ENCODE measurements at places on chromosomes 7 and 10.

GRCh38 chr7:47400741-47401206 is 181.1 kb downstream of the TNS3 start:
- no peak for DNase-seq

- no peak for DNase-seq
These were observed 98.3 kb downstream of the TMEM130 start for GRCh38 chr7:98771519-98771918.

DNA sequence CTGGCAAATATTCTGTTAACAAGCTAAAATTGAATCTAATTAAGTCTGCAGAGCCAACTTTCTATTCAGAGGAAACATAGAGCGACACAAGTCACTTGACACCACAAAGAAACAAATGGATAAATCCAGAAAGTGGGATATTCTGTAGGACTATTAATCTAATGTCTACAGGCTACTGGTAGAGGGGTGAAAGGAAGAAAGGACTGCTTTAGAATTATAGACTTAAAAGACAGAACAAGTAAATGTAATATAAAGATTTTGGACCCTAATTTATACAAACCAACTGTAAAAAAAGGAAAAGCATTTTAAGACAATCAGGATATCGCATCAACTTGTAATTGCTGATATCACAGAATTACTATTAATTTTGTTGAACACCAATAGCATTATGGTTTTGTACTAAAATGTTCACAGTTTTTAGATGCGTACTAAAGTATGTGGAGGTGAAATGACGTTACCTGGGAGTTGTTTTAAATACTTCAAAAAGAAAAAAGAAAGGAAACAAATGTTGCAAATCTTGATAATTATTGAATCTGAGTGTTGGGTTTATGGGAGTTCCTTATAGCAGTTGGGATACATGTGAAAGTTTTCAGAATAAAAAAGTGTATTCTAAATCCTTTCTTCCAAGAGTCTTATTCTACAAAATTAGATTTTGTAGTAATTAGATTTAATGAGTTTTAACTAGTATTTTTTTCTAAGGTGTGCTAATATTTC is 73.5 kb upstream of the ASAH2 start:
- DNase-seq, result no peak

- DNase-seq, result no peak
These were observed 17.9 kb downstream of the CRPPA start for GRCh38 chr7:16403475-16403874.

DNA sequence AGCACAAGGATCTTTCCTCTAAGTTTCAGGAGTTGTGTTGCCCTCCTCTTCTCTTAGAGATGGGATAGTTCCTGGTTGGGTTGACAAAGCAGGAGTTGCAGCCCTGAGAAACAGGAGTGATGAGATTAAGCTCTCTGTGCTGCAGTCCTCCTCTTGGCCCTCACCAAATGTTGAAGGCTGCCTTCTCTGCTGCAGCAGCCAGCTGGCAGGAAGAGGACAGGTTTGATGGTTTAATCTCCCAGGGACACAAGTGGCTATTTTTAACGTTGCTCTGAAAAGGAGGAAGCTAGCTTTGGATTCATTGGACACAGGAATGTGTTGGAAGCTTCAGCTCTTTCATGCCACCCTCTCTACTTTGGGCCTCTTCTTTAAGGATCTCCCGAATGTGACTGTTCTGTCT is 9.4 kb downstream of the STRIP2 start:
- DNase-seq, result no peak

DNA sequence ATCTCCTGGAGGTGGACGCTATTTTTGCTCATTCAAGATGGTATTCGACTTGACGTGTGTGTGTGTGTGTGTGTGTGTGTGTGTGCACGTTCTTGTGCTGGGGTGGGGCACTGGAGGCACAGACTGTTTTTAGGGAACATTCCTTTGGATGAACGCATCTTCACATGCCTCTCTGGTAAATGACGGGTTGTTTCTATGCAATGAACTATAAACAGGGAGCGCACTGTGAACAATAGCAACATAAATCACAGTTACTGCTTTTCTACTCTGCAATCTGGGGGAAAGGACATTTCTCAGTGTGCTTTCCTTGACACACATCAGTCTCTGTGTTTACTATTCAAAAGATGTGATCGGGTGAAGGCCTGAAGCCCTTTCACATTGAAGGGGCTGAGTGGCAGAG is 120.1 kb upstream of the PITRM1 start:
- DNase-seq, result no peak

- no peak for DNase-seq
These were observed 2.7 kb downstream of the CAV1 start for GRCh38 chr7:116527521-116527920.

DNA sequence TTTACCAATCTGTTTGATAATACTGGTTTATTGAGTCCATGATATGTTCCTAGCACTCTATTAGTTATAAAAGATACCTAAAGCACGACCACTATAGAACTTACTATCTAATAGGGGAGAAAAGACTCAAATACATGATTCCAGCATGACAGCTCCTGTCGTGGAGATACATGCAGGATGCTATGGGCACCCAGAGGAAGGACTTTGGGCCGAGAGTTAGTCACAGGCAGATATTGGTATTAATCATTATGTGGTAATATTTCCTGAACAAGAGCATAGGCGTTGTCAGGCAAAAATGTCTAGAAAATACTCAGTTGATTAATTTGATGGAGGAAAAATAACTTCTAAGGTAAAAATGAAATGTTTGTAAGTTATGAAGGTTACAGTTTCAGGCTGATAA is 31.8 kb downstream of the CNNM2 start:
- DNase-seq, result no peak

DNA sequence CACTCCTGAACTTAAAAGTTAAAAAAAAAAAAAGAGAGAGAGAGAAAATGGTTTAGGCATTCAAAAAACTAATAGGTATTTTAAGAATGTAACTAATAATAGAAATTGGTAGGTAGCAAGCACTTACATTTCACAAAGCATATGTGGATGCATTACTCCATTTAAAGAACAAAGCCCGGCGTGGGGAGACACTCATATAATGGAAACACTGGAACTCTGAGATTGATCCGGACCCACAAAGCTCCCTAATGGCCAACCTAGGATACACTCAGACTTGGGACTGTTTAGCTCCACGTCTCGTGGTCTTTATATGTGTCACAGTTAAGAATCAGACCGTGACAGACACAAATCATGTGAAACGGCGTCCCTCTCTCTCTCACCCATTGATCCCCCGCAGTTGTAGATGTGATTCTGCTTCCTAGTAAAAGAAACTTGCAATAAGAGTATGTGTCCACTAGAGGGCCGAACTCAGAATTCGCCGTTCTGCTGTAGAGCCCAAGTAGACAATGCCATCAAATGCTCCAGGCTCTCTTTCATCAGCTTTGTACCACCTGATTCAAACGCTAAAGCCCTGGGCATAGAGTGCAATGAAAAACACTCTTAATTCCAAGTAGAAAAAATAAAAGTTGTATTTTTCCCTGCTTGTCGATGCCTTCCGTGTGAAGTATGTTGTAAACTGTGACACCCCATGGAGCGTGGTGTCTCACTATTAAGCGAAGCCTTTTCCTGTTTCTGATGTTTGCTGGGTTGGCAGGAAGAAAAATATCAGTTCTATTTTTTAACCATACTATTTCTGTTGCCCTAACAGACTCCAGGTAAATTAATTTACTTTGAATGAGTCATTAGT is 429.0 kb upstream of the MTPN start:
- DNase-seq, result no peak

DNA sequence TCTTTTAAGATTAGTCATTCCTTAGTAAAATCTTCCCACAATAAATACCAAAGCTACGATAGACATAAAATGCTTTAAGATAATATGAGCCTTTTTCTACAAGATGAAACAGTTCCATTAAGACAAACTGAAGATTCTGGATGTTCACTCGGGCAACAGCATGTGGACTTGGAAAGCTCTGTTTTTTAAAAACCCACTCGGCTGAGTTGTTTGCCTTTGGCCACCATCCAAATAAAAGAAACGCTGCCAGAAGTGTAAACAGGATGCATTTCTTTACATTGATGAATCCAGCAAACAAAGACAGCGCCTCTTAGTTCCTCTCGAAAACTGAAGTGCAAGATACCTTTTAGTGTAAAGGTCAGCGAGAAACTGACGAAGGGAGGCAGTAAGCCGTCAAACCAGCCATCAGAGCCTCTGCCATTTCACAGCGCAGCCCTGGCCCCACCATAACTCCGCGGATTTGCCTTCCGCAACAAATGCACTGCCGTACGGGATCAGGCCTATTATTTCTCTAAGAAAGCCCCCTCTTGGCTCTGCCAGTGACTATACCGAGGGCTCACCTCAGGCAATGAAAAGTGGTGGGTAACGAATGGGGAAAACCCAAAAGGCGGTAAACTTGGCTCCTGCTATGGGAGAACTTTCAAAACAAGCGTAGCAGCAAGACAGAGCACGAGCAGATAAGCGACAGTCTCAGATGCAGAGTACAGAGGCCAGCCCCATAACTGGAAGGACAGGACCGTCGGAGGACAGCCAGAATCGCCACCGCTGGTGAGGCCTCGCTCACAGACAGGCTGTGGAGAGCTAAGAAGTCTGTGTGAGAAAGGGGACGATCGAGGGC is 41.4 kb downstream of the GNA12 start:
- no peak for DNase-seq

- DNase-seq, result no peak
These were observed 3.4 kb upstream of the ACTR3B start for GRCh38 chr7:152756116-152756515.

DNA sequence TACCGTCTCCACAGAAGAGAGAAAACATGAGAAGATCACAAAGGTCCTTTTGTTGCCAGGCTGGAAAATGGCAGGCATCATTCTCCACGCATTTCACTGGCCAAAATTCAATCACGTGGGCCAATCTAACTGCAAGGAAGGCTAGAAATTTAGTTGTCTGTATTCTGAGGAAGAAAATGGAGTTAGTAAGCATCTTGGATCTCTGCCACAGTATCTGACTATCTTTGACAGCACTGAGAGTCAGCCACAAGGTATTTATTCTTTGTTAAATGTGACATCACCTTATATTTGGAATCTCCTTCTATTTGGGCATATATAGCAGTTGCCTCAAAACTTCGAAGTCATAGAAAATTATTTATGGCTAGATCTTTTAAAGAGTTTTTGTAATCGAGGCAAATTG is 213.9 kb downstream of the NSUN6 start:
- no peak for DNase-seq

DNA sequence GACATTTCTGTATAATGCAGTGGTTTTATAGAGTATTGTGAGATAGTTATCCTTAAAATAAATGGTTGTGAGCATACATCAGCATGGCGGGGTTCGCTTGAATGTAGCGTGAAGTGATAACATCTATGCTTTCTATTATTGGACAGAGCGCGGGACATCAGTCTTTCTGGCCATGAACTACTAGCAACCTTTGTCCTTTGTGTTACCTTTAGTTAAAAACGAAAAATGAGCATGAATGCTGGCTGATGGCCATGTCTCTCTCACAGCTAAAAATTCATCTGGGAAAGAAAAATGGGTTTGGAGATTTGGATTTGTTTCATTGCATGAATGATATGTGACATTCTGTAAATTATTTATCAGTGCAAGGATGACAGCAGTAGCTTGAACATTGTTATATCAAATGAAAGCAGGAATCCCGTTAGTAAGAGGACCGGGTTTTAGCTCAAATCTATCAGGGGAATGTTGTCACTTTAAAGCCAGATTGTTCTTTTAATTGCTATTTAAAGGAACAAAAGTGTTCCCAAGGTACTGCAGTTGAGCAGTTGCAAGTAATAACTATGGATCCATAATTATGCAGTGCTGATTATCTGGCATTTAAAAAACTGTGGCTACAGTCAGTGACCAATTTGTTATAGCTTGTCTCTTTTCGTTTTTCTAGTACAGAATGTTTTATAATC is 131.0 kb downstream of the KAT6B start:
- DNase-seq, result no peak

- DNase-seq, result no peak
These were observed 13.0 kb upstream of the LIMK1 start for GRCh38 chr7:74070619-74070921.

- DNase-seq, result no peak
These were observed 158.6 kb upstream of the TCF7L2 start for GRCh38 chr10:112791447-112791846.

- no peak for DNase-seq
These were observed 13.5 kb downstream of the CCL26 start for GRCh38 chr7:75758491-75758890.

GRCh38 chr7:22670422-22670815 is 56.6 kb upstream of the IL6 start:
- no peak for DNase-seq

GRCh38 chr7:41837916-41838315 is 135.0 kb upstream of the INHBA start:
- no peak for DNase-seq

DNA sequence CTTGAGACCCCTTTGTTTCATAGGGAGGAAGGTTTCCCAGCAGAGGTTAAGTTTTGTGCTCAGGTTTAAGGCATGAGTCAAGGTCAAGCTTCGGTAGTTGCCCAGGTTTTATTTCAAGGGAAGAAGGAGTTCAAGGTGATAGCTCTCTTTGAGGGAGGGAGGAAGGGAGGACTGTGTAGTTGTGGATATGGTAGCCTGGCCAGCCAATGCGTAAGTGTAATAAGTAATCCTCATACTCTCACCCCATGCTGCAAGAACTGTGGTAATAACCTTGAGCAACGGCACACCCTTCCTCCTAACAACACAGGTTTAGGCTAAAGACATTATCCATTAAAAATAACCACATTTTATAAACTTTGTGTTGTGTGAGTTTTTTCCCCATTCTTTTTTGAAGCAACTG is 478.9 kb downstream of the KCNMA1 start:
- no peak for DNase-seq

GRCh38 chr7:104894726-104895521 is 119.1 kb upstream of the KMT2E start:
- no peak for DNase-seq

- DNase-seq, result no peak
These were observed 199.7 kb downstream of the ANK3 start for GRCh38 chr10:60189861-60190475.

DNA sequence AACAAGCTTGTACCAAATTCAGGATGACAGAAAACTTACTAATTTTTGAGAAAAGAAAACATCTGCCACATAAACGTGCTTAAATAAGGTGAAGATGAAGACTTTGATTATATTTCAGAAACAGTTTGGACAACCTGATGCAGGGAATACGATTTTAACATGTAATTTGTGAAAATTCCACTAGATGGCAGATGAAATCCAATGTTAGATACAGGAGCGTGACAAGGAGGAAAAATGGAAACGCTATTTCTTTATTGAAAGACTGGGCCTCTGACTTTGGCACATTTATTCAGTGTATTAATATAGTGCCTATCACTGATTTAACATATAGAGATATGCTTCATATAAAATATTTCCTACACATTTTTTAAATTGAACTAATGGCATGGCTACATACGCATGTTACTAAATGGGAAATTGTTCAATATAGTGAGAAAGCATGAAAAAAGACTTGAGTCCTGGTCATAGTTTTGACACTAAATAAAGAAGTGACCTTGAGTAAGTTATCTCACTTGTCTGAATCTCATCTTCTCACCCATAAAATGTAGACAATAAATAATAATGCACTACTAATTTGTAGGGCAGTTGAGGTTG is 60.7 kb downstream of the CD36 start:
- no peak for DNase-seq
